ENCODE measurements at places on chromosomes 13 and 19. TPM values are rescaled to one million over a fixed set of nuclear protein-coding genes. Genes with fewer than 3 reads are reported as not detected.

The CALR3 gene
- polyA plus RNA-seq = not detected

GRCh38 chr13:37212826-37213225, 107.4 kb upstream of the CSNK1A1L start:
- no peak for DNase-seq

- DNase-seq = no peak
Measured at GRCh38 chr13:25908366-25908765, 143.4 kb downstream of the SHISA2 start.

DNA sequence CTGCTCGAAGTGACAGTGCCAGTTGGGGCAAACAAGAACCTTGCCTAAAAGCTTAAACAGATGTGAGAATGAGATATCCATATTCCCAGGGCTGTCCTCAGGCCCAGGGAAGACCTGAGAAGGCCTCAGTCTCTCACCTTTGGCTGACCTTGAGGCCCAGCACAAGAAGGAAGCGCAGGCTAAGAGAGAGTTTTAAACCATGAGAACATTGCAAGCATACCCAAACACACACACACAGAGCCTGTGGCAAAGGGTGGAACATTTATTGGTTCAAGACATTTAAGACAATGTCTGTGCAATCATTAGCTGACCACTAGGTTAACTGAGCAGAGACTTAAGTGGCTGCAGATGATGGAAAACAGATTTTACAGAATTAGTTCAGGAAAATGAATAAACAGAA, 248.2 kb downstream of the NBEA start:
- DNase-seq = no peak

All from left lung (tissue), 14 donors.